Foreskin fibroblast (primary cell): ENCODE measurements at places on chromosomes 13 and 19.

- no peak for DNase-seq
Observed at GRCh38 chr13:30116379-30116778, 191.0 kb downstream of the KATNAL1 start.

- no peak for DNase-seq
Observed at GRCh38 chr13:97267418-97268059, 45.4 kb downstream of the MBNL2 start.

- DNase-seq = no peak
Observed at GRCh38 chr13:51995677-51996551, 15.3 kb downstream of the ATP7B start.

DNA sequence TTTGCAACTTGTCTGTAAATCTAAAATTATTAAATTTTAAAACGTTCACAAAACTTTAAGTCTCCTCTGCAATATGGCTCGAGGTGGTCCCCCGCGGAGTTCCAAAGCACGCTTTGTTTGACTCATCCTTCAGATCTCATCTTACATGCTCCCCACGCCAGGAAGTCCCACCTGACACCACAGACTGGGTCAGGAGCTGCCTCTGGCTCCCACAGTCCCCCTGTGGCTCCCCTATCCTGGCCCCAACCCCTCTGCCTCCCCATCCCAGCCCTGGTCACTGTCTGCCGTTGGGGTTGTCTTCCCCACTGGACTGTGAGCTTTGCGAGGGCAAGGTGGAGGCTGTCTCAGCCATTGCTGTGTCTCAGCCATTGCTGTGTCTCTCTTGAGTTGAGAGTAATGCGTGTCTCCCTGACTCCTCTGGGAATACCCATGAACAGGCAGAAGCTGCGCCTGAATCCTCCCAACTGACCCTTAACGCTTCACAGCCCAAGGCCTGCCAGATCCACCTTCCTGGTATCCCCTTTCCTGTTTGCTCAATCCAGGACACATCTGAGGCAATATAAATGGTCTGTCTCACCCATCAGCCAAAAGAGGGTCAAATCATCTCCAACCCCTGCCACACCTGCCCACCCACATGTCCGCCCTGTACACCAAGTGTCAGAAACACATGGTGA lies 15.9 kb downstream of the DYRK1B start:
- no peak for DNase-seq

GRCh38 chr13:23453132-23453531 lies 19.6 kb upstream of the SACS start:
- DNase-seq = no peak

- peak; percentile 70 for DNase-seq
Observed at GRCh38 chr13:98998831-98999638, 21.2 kb upstream of the DOCK9 start.

DNA sequence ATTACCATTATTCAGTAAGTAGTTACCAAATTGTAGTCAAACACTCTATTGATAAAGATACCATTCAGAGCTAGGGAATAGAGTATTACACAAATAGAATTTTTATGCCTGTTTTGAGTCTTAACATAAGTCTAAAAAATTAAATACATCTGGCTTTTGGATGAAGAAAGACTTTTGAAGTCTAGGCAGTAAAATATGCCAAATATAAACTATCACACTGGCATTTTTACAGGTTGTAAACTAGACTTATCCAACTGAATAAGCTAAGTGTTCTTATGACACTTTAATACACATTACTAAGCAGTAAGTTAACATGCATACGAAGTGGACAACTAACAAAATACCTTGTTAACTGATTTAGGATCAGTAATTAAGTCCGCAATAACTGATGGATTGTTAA lies 108.9 kb downstream of the MAB21L1 start:
- no peak for DNase-seq

GRCh38 chr13:25276748-25277147 lies 10.5 kb downstream of the MTMR6 start:
- DNase-seq = peak; percentile 41

GRCh38 chr13:29284726-29285125 lies 310.8 kb downstream of the SLC7A1 start:
- no peak for DNase-seq

- peak; percentile 86 for DNase-seq
Observed at GRCh38 chr13:51451467-51452360, 1.1 kb downstream of the INTS6 start.

DNA sequence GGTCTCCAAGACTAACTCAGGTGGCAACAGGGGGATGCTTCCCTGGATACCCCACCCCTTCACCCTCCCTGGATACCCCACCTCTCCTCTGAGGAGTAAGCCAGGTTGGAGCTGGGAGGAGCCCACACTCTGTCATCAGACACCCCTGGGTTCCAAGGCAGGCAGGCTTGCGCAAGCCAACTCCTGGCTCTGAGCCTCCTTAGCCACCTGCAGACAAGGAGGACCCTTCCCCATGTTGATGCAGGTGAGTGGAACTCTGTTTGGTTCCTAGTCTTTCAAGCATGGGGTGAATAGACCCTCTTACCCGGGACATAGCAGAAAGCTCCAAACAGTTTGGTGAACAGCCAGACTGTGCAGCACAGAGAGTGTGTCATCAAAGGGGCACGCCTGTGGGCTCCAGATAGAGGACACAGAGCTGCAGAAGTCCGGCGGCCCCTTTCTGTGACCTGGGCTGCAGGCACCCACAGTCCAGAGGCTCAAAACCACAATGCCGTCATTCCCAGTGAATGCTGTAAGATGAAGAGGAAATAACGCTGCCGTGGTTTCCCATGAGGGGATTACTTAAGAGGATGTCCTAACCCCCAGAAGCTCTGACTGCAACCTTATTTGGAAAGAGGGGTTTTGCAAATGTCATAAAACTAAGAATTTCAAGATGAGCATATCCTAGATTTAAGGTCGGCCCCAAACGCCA lies 12.1 kb upstream of the HAS1 start:
- no peak for DNase-seq

DNA sequence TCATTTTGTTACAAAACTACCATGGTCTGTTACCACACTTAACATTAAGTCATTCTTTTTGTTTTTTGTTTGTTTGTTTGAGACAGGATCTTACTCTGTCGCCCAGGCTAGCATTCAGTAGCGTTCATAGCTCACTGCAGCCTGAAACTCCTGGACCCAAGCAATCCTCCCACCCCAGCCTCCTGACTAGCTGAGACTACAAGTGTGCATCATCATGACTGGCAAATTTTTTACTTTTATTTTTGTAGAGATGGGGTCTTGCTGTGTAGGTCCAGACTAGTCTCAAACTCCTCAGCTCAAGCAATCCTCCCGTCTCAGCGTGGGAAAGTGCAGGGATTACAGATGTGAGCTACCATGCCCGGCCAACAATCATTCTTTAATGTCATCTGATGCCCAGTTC lies 3.3 kb downstream of the ALDH16A1 start:
- peak; percentile 41 for DNase-seq

DNA sequence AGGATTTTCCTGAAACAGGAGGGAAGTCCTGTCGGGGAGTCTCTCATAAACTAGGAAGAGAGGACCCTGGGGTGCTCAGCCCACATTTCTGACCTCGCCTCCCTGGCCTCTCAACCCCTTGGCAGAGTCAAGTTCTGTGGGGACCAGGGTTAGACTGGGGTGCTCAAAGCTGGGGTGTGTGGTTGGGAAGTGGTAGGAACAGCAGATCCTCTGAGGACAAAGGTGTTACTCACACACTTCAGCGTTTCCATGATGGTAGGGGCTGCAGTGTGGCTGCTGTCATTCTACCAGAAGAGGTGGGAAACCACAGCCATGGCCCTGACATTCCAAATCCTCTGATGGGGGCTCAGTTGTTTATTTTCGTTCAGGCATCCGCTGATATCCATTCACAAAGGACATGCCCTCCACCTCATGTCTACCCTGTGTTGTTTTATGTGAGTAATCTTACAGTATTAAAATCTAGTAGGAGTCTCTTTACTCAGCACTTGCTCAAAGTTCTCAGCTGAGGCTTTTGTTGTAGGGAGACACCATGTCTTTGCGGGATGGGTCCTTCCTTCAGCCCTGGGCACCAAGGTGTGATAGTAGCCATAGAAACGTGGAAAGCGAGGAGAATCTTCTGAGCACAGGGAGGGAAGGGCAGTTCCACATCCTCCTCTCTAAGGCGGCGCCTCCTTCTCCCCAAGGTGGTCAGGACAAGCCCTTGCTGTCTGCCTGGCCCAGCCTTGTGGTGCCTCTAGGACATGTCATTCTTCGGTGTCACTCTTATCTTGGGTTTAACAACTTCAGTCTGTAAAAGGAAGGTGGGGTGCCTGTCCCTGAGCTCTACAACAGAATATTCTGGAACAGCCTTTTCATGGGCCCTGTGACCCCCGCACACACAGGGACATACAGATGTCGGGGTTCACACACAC lies 1.5 kb downstream of the KIR2DL3 start:
- no peak for DNase-seq

DNA sequence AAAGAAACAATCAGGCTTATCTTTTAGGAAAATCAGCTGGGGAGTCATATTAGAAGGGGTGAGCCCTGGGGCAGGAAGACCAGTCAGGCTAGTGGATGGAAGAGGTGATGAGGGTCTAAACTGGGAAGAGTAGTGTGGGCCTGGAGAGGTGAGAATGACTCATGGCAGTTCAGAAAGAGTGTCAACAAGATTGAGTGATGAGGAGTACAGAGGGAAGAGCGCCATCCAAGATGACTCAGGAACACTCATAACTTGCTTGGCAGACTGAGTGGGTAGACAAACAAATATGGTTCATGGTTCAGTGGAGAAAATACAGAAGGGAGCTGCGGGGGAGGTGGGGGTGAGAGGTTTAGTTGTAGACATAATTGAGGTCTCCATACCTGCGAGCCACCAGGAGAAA lies 17.3 kb upstream of the CLDN10 start:
- peak; percentile 70 for DNase-seq

GRCh38 chr19:46213806-46214205 lies 15.7 kb upstream of the IGFL1 start:
- no peak for DNase-seq

DNA sequence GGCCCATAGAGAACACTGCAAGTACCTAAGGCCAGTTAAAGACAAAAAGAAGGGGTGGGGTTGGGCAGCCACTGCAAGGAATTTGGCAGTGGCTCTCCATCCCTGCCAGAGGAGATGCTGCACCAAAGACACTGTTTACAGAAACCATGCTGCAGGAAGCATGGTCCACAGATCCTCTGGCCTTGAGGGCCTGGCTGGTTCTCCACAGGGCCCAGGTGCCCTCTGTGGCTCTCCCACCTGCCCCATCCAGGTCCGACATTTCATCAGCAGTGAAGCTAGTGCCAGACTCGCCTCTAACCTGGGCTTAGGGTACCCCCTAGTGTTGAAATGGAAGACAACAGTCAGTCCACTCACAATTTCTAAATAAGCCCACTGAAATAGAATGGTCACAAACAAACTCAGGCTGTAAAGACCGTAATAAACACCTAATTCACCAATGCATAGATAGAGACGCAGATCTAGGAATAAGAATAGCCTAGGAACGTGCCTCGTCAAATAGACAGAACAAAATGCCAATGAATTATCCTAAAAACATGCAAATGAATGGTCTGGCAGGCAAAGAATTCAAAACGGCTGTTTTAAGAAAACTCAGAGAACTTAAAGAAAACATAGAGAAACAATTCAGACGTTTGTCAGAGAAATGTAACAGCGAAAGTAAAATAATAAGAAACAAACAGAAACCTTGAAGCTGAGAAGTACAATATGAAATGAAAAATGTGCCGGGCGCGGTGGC lies 23.3 kb downstream of the LYPD4 start:
- DNase-seq = peak; percentile 26

DNA sequence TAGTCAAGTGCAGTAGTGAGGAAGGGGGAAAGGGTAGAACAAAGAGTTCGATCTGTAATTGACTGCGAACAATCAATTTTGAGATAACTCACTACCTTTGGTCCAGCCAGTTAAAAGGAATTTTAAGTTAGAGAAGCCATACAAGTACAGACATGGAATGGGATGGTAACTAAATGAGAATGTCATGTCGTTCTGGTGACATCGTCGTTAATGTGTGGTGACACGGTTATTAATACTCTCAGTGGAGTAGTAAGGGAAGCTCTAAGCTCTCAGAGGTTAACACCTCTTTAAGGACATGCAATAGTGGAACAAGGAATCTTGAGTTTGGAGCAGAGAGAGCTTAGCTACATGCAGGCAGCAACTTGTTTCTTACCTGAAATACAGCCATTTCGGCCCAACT lies 154.9 kb upstream of the KLF12 start:
- DNase-seq = no peak

GRCh38 chr13:45042539-45042938 lies 53.2 kb downstream of the GPALPP1 start:
- DNase-seq = peak; percentile 23

- peak; percentile 31 for DNase-seq
Observed at GRCh38 chr19:5091018-5091683, 122.2 kb downstream of the KDM4B start.

- peak; percentile 24 for DNase-seq
Observed at GRCh38 chr13:47249266-47249665, 352.4 kb upstream of the HTR2A start.

DNA sequence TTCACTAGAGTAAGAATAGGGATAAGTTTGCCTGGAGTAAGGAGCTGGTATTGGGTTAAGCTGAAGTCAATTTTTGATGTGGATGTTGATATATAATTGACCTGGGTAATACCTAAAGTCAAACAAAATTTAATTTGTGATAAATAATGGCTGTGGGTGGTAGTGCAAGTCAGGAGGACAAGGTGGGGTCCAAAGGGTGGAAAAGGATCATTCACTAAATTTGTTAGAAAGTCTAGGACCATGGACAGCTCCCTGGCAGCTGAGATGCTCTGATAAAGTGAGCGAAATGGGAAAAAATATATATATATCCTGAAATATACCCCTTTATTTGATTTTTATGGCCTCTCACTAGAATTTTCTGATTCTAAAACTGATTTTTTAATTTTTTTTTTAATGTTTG lies 463.5 kb downstream of the GPC6 start:
- DNase-seq = peak; percentile 71

DNA sequence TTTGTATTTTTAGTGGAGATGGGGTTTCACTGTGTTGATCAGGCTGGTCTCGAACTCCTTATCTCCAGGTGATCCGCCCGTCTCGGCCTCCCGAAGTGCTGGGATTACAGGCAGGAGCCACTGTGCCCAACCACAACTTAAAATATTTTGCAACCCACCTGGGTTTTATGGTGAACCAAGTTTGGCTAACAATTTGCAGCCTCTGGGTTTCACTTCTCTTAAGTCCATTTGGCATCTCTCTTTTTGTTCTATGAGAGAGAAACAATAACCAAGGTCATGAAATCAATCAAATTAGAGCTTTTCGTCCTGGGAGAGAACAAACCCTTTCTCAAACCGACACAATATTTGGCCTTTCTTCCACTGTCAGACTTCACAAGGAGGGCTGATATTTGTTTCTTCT lies 5.6 kb upstream of the SMAD9 start:
- no peak for DNase-seq

- DNase-seq = peak; percentile 22
Observed at GRCh38 chr13:45439781-45440462, 21.7 kb upstream of the SLC25A30 start.
